ENCODE measurements at places on chromosomes 5 and 9. TPM values are rescaled to one million over a fixed set of nuclear protein-coding genes. Genes with fewer than 3 reads are reported as not detected.

The TMEM215 gene
- 0.69 TPM for total RNA-seq

DNA sequence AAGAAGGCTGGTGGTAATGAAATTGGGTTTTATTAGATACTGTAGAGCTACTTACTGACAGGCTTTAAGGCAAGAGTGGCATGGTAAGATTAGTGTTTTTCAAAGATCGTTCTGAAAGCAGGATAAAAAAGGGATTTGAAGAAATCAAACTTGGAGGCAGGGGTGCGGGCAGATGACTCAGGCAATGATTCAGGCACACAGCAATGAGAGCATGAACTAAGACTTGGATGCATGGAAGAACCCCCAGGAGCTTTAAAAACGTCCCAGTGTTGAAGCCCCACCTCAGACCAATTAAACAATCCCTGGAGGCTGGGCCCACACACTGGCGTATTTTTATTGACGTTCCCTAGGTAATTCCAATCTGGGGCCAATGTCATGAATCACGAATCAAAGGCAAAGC, 102.5 kb downstream of the SREK1 start:
- H3K36me3 ChIP-seq: no peaks in the 10 kb centered on the region
- no peak for DNase-seq
- peaks cover 8% of the 10 kb centered on the region for H3K4me1 ChIP-seq
- no peak overlapping the region for H3K27ac ChIP-seq
- no peaks in the 10 kb centered on the region for H3K27me3 ChIP-seq
- H3K4me3 ChIP-seq: no peak overlapping the region

- no peak for DNase-seq
- H3K4me3 ChIP-seq: no peak overlapping the region
- no peaks in the 10 kb centered on the region for H3K36me3 ChIP-seq
- H3K27ac ChIP-seq: no peak overlapping the region
Observed at GRCh38 chr5:152465140-152465539, 60.1 kb upstream of the NMUR2 start.

GRCh38 chr5:40288800-40289485, 390.8 kb upstream of the PTGER4 start:
- H3K4me1 ChIP-seq: no peaks in the 10 kb centered on the region
- H3K36me3 ChIP-seq: no peaks in the 10 kb centered on the region
- DNase-seq: no peak
- H3K27ac ChIP-seq: no peak overlapping the region
- H3K4me3 ChIP-seq: no peak overlapping the region

DNA sequence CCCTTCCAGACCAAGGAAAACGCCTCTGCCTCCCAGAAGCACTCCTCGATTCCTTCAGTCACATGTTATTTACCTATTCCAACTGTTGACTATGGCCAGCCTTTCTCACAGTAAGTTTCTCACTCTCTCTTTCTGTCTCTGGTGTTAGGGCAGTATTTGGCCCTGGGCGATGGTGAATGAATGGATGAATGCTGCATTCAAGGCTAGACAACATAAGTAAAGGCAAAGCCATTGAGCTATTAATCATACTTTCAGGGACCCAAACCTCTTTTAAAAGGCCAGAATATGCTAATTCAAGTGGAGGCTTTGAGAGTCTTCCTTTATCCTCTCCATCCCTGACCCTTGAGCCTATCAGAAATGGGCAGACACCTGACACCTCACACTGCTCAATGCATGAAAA, 78.5 kb downstream of the SEC61B start:
- no peak for DNase-seq
- H3K4me1 ChIP-seq: no peaks in the 10 kb centered on the region
- no peak overlapping the region for H3K4me3 ChIP-seq
- H3K27me3 ChIP-seq: no peaks in the 10 kb centered on the region
- H3K27ac ChIP-seq: no peak overlapping the region
- no peaks in the 10 kb centered on the region for H3K36me3 ChIP-seq

GRCh38 chr5:3954633-3955032, 359.0 kb downstream of the IRX1 start:
- no peaks in the 10 kb centered on the region for H3K4me1 ChIP-seq
- H3K27me3 ChIP-seq: no peaks in the 10 kb centered on the region
- H3K27ac ChIP-seq: no peak overlapping the region
- no peak for DNase-seq
- no peaks in the 10 kb centered on the region for H3K36me3 ChIP-seq

- H3K4me3 ChIP-seq: no peak overlapping the region
- H3K27ac ChIP-seq: no peak overlapping the region
- H3K4me1 ChIP-seq: no peaks in the 10 kb centered on the region
- no peak for DNase-seq
- no peaks in the 10 kb centered on the region for H3K27me3 ChIP-seq
Observed at GRCh38 chr9:99601571-99602111, 220.0 kb upstream of the NR4A3 start.

GRCh38 chr5:140190872-140191218, 15.9 kb downstream of the CYSTM1 start:
- H3K27me3 ChIP-seq: no peaks in the 10 kb centered on the region
- no peaks in the 10 kb centered on the region for H3K36me3 ChIP-seq
- no peak overlapping the region for H3K4me3 ChIP-seq

DNA sequence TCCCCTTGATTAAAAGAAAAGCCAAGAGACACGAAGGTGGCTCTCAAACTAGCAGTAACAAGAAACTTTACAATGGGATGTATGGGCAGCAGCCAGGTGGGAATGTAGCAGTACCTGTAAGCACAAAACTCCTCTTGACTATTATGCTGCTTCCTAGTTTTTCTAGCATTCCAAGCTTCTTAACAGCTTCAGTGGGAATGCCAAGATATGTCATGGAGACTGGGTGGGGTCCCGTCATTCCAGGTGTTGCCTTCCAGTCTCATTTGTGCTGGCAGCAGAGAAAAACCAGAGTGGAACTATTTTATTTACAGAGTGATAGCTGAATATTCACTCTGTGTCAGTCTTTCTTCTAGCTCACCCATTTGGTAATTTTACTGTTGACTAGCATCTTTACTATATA, 236.6 kb downstream of the ARL15 start:
- H3K27ac ChIP-seq: no peak overlapping the region
- no peak for DNase-seq
- no peaks in the 10 kb centered on the region for H3K4me1 ChIP-seq
- no peaks in the 10 kb centered on the region for H3K36me3 ChIP-seq
- H3K4me3 ChIP-seq: no peak overlapping the region

DNA sequence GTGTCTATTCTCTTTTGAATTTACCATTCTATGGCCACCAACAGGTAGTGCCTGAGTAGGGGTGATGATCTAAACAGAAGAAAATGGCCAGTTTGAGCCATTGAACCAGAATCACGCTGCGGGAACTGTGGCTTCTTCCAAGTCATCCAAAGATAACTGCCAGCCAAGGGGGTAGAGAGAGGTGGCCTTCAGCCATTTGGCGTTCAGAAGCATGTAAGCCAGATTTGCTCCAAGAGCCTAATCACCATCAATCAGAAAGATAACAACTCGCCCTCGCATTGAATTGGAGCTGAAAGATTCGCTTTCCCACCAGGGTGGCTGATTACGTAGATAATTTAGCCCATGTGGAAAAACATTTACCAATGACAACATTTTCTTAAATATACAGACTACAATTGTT, 1302.7 kb upstream of the DMAC1 start:
- no peaks in the 10 kb centered on the region for H3K36me3 ChIP-seq
- H3K4me3 ChIP-seq: no peak overlapping the region
- H3K4me1 ChIP-seq: no peaks in the 10 kb centered on the region
- H3K27ac ChIP-seq: no peak overlapping the region

All from ovary (tissue), 10 donors.